ENCODE measurements at places on chromosomes 3 and 15.

GRCh38 chr15:76730262-76730661 is 174.9 kb downstream of the SCAPER start:
- DNase-seq: no peak

GRCh38 chr3:13896473-13897154 is 16.7 kb upstream of the WNT7A start:
- DNase-seq: peak; percentile 42

GRCh38 chr3:43285644-43286043 is 696 bp upstream of the SNRK start:
- no peak for DNase-seq

- peak; percentile 16 for DNase-seq
Measured at GRCh38 chr3:5304789-5305683, 117.5 kb downstream of the EDEM1 start.

- DNase-seq: no peak
Measured at GRCh38 chr3:143885780-143886427, 37.6 kb upstream of the SLC9A9 start.

GRCh38 chr3:117671722-117672318 is 962.2 kb downstream of the TUSC7 start:
- DNase-seq: no peak

GRCh38 chr15:60774829-60775463 is 296.0 kb upstream of the ICE2 start:
- DNase-seq: no peak

DNA sequence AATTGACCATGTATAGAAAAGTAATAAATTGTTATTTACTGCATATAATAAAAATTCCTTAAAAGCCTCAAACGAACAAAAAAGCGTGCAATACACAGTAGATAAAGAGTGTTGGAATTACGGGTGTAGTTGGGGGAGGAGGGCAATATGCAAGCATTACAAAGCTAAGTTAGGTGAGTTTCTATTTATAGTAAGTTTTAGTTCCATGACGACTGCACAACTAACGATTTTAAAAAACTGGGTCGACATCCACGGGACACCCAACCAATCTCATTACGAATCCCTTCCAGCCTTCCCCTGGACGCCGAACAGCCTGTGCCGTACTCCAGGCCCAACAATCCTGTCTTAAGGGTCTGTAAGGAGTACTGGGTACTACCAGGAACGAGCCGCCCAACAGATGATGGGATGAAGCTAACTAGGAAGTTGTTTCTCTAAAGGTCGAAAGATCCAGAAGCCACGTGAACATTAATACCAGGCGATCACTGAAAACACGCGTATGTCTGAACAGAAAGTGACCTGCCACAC is 677 bp downstream of the POLQ start:
- no peak for DNase-seq

GRCh38 chr15:67575039-67575502 is 32.6 kb downstream of the MAP2K5 start:
- DNase-seq: no peak

DNA sequence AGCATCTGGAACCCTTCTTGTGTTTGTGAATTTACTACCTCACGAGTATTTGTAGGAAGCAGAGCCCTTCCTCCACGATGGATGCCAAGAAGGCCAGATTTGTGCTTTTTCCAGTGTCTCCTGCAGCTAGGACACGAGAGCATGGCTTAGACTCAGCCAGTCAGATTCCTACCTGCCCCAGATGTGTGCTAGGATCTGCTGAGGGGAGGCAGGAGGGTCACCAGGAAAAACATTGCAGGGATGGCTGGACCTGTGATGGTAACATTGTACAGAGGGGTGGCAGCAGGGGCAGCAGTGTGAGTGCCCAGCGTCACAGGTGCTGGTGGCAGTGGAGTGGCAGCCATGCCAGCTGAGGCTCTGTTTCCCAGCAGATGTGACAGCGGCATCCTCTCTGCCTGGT is 285.3 kb downstream of the FAM43A start:
- no peak for DNase-seq

- DNase-seq: no peak
Measured at GRCh38 chr15:50519740-50520425, 26.6 kb downstream of the USP50 start.

- DNase-seq: no peak
Measured at GRCh38 chr3:99186016-99186415, 284.5 kb upstream of the DCBLD2 start.

DNA sequence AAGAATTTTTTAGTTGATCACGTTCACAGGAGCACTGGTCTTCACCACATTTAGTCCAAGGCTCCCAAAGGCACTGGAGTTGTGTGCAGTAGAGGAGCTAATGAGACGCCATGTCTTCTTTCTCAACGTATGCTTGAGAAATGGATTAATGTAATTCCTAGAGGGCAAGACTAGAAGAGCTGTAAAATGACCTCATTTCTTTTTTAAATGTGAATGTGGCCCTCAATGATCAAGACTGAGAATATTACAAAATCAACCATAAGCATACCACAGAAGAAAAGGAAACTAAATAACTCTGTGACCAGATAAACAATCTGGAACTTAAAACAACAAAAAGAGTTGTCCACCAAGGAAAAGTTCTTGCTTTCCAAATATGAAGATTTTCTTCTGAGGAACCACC is 112.1 kb upstream of the THBS1 start:
- DNase-seq: no peak

- no peak for DNase-seq
Measured at GRCh38 chr3:195558602-195559001, 15.5 kb upstream of the PPP1R2 start.

DNA sequence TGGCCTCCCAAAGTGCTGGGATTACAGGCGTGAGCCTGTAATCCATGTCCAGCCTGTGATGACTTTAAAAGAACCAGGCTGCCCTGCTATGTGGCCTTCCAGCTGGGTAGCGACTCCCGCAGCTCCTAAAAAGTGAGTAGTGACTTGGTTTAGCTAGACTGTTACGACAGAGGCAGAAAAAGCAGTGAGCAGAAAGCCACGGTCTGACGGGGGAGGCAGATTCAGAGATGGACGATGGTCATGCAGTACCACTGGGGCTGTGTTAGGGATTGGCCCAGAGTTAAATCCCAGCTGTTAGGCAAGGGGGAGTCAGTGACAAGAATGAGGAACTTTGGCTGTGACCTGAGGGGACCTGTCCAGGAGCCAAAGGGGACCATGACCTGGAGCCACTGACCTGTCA is 3.1 kb upstream of the RPL29 start:
- DNase-seq: no peak

DNA sequence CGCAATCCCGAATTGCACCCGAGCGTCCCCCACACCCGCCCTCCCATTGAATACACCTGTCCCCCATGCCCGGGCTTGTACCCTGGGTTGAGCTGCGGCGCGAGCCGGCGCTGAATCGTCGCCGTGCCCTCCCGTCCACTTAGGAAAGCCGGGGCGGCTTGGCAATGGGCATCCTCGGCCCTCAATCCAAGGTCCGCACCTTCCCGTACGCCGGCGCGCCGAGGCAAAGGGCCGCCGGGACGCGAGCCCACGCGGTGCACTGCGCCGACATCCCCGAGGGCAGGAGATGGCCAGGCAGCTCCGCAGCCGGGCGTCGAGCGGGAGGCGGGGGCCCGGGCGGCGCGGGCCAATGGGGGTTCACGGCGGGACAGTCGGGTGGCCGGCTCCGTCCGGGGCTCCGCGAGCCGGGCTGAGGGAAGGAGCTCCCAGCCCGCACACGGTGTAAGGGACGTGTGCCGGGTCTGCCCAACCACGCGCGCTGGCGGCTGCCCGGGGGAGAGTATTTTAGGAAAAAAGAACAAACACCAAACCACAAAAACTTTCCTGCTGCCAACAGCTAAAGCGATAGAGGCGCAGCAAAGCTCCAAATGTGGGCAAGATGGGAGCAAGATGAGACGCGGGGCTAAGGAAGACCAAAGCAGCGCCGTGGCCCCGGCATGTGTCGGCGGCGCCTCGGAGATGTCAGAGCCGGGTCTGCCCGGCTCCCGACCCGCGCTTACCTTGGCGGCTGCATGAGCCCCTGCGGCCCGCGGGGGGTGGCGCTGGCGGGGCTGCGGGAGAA is 621 bp downstream of the RGMA start:
- DNase-seq: no peak

DNA sequence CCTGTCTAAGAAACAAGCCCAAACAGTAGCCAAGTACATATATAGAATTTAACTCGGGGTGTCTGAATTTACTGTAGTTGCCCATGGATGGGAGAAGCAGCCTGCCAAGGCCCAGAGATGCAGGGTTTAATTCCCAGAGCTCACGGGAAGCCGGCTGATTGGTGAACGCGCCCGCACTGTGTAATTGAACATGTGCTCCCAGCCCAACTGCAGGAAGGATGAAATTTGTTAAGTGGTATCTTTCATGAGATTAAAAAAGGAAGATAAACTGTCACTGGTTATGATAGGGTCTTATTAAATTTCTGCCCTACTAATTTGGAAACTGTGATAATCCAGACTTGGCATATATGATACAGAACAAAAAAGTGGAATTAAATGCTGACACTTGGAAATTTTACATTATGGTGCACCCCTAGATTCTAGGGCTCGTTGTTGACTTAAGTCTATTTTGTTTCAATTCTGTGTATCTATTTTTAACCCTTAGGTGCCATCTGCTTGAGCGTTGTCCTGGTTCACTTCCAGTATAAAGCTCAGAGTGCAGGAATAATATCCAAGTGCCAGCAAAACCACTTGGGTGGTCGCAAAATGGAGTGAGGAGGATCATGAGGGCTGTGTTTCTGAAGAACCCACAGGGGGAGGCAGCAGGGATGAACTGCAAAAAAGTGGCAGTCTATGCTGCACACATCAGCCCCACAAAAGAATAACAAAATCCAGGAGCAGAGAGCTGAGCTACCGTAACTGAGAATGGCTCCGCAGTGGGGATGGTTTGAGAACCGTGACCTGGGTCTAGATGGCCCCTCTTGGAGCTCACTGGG is 13.8 kb upstream of the TMC3 start:
- no peak for DNase-seq

DNA sequence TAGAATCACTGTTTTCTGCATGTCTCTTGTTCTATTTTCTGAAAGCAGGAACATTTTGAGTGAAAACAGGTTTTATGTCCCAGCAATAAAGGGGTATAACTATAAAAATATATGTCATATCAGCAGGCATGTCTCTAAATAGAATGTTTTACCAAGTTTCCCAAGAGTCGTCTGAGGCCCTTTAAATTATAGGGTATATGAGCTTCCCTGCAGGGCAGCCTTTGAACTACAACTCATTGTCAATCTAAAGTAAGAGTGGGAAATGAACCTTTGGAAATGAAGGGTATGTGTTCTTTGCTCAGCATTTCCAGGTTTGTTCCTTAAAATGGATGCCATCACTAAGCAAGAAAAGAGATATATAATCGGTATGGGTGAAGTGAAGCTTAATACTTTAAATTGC is 138.6 kb downstream of the LSAMP start:
- no peak for DNase-seq

GRCh38 chr3:112740835-112741234 is 99.9 kb upstream of the CCDC80 start:
- DNase-seq: no peak

DNA sequence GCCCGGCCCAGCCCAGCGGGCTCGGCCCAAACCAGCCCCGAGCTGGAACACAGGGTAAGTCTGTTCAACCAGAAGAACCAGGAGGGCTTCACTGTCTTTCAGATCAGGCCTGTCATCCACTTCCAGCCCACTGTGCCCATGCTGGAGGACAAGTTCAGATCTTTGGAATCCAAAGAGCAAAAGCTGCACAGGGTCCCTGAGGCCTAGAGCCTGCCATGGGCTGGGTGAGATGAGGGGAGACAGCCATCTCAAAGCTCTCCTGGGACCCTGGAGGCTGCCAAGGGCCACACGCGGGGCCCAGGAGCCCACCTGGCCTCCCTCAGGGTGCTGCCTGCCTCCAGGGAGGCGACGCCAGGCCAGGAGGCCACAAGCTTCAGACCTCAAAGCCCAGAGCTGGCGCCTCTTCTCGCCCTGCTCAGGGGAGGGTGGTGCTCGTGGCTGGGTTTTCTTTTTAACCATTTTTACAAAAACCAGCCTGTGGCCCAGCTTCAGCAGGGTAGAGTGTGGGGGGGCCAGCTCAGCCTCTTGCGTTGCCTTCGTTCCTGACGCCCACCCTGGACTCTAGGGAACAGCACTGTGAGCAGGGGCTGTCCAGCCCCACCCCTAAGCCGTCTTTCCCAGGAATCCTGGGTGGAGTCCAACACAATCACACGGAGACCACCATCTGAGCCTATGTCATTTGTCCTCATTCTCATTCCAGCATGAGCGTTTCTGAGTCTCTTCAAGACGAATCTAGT is 107.0 kb downstream of the ETFA start:
- no peak for DNase-seq

- no peak for DNase-seq
Measured at GRCh38 chr15:53665930-53666329, 93.5 kb downstream of the WDR72 start.

GRCh38 chr15:88477904-88478303 is 10.4 kb downstream of the MRPS11 start:
- no peak for DNase-seq

- DNase-seq: no peak
Measured at GRCh38 chr15:95556225-95556624, 774.3 kb upstream of the NR2F2 start.

DNA sequence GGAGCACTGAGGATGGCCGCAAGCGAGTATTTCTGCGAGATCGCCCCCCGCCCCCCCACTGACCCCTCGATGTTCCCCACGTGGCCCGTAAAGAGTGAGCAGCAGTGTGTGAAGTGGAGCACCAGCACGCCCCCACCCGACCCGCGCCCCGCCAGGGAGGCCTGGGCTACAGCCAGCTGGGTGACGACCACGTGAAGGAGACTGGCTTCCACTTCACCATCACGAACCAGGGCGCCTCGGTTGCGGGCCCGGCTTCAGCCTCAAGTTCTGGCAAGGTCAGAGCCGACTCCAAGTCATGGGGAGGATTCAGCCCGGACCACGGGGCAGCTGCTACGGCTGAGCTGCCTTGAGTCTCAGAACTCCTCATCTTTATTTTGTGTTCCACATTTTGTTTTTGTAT is 2.4 kb upstream of the RNU5B-1 start:
- no peak for DNase-seq

GRCh38 chr3:62723914-62724217 is 151.3 kb downstream of the CADPS start:
- no peak for DNase-seq

DNA sequence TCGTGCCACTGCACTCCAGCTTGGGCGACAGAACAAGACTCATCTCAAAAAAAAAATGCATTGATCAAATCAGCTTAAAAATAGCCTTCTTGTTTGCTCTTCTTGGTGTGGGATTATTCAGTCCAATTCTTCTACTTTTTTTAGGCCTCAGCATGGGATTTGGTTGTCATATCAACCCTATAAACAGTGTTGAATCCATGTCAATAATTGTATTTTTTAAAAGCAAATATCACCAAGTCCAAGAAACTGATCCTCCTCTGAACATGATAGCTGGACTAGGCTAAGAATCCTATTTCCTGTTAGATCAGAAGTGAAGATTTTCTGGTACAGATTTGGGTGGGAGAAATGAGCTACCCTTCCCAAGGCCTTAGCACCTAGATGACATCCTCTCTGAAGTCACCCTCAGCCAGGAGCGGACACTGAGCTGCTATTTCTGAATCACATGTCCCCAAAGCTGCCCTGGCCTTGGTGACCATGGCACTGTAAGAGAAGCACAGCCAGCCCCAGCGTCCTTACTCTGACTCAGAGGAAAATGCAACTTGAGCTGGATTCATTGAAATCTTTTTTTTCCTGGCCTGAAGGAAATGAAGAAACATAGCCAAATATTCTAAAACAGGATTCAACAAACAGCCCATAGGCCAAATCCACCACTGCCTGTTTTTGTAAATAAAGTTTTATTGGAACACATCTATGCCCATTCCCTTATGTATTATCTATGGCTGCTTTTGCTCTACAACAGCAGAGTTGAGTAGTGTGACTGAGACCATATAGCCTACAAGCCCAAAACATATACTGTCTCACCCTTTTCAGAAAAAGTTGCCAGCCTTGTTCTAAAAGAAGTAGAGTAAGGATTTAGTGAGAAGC is 215.9 kb upstream of the CTDSPL start:
- DNase-seq: no peak

Data from activated naive CD4-positive, alpha-beta T cell treated with anti-CD3 and anti-CD28 coated beads, Interleukin-2, amount 50 U/mL, for 16 hours (primary cell).